ENCODE measurements at places on chromosomes 1 and 21.

GRCh38 chr1:35932158-35932636 lies 1.3 kb downstream of the AGO3 start:
- no peak for DNase-seq

GRCh38 chr1:116107371-116107770 lies 3.8 kb upstream of the MAB21L3 start:
- no peak for DNase-seq

DNA sequence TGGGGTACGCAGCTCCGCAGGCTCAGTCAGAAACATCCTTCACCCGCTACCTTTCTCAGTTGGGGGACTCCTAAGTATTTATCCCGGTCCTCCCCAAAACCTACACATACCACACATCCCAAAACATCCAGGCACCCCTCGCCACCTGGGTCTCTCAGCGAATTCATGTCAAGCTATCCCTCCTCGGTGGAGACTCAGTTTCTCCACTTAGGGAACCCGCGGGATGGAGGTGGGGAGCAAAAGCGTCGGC lies 1.3 kb upstream of the ZBTB7B start:
- DNase-seq, result no peak

- no peak for DNase-seq
These were observed 217.7 kb downstream of the RERE start for GRCh38 chr1:8599646-8600212.

DNA sequence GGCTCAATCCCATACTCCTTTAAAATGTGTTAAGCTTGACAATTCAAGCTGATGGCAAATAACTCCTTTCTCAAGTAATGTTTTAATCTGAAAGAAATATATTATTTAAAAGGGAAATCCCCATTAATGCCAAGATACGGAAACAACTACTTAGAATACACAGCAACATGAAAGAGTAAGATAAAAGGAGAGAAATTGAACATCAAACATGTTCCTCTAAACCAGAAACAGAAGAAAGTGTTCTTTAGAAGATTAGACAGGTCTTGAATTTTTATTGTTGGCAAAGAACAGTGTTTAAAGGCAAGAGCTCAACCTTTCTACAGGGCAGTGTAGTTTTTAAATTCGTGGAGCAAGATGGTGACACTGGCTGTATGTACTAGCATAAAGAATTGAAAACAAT lies 105.8 kb upstream of the NRIP1 start:
- DNase-seq, result no peak

GRCh38 chr1:204869097-204869496 lies 1.6 kb upstream of the NFASC start:
- DNase-seq, result no peak

- no peak for DNase-seq
These were observed at the start of gene CD164L2 for GRCh38 chr1:27383039-27383605. Gene CD164L2 (minus strand): TSS chr1:27383333. CDS start chr1:27383239, 94 bp downstream.

- DNase-seq, result no peak
These were observed 5.2 kb downstream of the ZDHHC18 start for GRCh38 chr1:26831546-26832248.

DNA sequence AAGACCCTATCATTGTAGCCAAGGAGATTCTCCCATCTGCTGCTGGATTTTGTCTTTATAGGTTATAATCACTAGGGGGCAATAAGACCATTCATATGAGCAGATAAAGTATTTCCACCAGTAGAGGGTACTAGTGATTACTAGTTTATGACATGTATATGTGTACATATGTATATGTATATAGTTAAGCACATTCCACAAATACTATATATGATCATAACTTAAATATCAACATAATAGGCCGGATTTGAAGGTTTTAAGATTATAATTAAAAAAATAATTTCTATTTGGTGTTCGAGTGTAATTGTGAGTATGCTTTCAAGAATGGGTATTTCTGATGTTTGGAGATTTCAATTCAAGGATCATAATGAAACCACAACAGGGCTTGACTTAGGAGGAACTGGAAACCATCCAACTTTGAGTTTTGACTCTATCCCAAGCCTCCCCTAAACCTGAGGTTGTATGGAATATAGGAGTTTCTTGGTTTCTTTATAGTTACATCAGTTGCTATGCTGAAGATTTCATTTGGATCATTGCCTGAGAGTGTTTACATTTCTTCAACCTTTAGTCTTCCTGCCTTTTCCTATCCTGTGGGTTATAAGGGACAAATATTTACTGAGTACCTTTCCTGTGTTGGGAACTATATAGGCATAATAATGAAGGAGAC lies 16.9 kb downstream of the TCEANC2 start:
- no peak for DNase-seq

- no peak for DNase-seq
These were observed 130.0 kb downstream of the HS2ST1 start for GRCh38 chr1:87044424-87044823.

DNA sequence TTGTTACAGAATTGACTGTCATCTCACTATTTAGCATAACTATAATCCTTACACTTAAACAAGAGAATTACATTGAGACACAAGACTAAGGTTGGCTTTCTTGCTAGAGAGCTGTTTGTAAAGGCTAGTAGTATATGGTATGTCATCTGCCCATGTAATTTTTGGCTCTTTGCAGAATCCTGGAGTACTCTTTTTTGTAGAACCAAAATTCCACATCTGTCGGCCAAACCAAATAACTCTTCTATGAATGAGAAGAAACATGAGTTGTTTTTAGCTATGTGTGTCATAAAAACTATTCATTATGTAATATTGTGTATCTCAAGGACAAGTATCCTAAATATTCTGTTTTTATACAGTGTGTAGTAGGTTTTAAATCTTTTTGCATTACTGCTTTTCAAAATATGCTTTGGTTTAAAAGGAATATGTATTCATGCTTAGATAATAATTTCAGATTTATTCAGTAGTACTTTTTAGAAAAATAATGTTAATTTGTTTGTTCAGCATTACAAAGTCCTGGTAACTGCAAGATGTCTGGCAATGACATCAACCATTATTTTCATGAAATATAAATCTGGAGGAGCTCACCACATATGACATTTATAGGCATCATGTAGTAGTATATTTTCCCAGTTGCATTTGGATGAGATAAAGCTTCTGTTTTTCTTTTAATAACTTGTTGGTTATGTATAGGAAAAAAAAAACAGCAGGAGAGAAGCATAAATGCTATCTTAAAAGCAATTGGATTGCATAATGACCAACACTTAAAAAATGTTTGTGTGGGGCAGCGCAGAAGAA lies 159.8 kb downstream of the HS2ST1 start:
- DNase-seq, result no peak

GRCh38 chr1:99369154-99369553 lies 104.9 kb downstream of the PLPPR4 start:
- DNase-seq, result no peak

GRCh38 chr1:28503117-28503516 lies 2.7 kb upstream of the RCC1 start:
- no peak for DNase-seq

DNA sequence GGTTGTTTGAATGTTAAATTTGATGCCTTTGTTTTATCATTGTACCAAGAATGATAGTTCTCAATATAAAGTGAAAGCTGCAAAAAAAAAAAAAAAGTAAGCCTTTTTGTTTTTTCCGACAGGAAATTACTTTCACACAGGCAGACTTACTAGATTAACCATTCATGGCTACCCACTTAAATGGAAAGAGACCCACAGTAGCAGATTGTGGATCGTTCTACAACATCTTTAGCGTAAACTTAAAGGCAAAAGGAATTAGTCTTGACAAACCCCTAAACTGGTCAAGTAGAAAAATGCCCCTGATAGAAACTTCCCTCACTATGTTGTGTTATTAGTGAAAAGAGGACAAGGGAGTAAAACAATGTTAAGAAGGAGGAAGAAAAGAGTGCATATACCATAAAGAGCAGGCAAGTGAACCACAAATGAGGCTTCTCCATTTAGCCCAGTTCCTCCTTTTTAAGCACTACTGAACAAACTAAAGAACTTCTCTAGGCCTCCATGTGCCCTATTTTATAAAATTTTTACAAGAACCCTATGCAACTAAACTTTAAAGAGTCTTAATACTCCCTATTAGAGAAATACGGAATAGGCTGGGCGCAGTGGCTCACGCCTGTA lies 1560.3 kb downstream of the MRPL39 start:
- DNase-seq, result no peak

- DNase-seq, result no peak
These were observed 23.1 kb downstream of the IL10RB start for GRCh38 chr21:33289199-33289819.

DNA sequence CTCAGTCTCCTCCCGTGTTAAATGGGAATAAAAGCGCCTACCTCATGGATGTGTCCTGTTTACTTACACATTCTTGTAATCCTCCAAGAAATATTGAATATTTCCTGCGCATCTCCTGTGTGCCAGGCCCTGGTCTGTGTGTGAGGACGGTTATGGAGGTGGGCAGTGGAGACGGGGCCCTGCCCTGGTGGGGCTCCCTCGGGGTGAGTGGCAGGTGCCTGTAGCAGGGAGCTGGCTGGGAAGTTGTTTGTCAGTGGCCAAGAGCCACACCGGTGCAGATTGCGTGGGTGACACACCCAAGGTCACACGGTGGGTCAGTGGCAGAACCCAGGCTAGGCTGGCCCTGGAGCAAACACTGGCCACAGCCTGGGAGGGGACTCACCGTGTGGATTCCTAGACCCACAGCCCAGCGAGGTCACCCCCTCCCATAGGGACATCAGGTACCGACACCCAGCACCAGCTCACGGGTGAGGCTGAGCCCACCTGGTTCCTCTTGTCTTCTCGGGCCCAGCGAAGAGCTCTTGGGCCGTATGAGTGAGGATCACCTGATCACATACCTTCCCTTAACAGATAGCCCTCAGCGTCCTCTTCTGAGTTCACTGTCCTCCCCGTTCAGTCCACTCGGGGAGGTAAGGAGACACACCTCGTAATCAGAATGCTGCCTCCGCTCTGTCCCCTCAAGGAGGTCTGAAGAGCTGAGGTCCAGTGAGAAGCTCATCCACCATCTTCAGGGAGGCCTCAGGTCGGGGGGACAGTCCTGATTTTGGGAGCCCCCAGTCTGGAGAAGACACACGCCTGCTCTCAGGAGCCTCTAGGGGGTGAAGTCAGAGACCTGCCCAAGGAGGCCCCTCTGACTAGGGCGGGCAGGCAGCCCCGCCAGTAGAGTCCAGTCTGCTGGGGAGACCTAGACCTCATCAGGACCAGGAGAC lies 349.6 kb downstream of the MATN1 start:
- no peak for DNase-seq

DNA sequence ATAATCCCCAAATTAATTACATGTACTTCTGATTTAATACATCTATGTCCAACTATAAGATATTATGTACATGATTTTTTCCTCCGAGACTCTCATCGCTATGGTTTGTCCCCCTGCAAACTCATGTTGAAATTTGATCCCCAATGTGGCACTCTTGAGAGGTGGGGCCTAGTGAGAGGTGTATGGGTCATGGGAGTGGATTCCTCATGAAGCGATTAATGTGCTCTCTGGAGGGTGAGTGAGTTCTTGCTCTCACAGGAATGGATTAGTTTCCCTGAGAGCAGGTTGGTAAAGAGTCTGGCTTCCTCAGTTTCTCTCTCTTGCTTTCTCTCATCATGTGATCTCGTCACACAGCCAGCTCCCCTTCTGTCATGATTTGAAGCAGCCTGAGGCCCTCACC lies 16.1 kb downstream of the HSF2BP start:
- no peak for DNase-seq

- no peak for DNase-seq
These were observed 6.0 kb downstream of the TENT5B start for GRCh38 chr1:27006683-27007082.
